H54 (cell line): ENCODE measurements at places on chromosomes 1 and 21.

DNA sequence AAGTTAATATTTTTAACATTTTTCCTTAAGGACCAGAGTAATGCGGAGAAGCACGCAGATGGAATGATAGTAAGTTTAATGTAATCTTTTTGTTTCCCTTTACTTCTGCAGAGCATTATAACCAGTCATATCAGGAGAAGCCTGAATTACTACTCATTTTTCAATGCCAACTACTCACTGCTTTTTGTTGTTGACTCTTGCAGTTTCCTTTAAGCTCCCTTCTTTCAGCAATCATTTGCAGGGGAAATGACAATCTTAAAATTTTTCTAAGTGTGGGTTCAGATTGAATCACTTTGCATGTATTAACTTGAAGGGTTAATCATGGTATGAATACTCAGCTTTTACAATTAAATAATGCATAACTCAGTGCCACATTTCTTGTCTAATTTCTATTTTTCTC lies 122.2 kb downstream of the NRDC start:
- DNase-seq: no peak

DNA sequence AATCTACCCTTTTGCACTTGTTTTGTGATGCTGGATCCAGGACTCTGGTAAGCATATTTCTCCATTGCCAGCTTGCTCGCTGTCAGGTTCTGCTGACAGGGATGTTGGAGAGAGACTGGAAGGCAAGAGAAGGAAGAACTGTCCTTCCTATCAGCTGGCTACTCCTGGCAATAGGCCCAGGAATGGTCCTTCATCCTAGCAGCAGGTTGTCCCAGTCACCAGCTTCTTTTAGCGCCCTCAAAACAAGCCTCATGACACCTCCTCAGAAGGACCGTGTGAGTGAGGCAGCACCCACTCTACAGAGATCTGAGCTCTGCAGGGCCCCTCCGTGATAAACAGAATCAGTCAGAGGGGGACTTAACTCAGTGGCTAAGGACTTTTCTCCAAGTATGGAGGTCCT lies 33.1 kb upstream of the SLAMF9 start:
- DNase-seq: no peak

- no peak for DNase-seq
Observed at GRCh38 chr1:27446496-27447020, 43.4 kb downstream of the WASF2 start.

GRCh38 chr1:202047977-202048376 lies 37.6 kb downstream of the ELF3 start:
- DNase-seq: no peak

- DNase-seq: no peak
Observed at GRCh38 chr1:15733218-15733725, 2.8 kb upstream of the SLC25A34 start.
